Mesenchymal stem cell (in vitro differentiated cells and primary cell): ENCODE measurements at places on chromosomes 7 and 10.
A peak's percentile ranks its signal among the peaks of the same experiment; 100 is the strongest.

GRCh38 chr10:130455791-130456190, 319.6 kb downstream of the GLRX3 start:
- DNase-seq: no peak

- DNase-seq: no peak
Measured at GRCh38 chr7:151752816-151753595, 123.9 kb downstream of the PRKAG2 start.

GRCh38 chr7:155391414-155391813, 66.5 kb upstream of the EN2 start:
- DNase-seq: no peak

- no peak for DNase-seq
Measured at GRCh38 chr7:44967571-44968446, 11.0 kb downstream of the MYO1G start.

GRCh38 chr10:47369251-47369894, 14.7 kb downstream of the ZNF488 start:
- no peak for DNase-seq

DNA sequence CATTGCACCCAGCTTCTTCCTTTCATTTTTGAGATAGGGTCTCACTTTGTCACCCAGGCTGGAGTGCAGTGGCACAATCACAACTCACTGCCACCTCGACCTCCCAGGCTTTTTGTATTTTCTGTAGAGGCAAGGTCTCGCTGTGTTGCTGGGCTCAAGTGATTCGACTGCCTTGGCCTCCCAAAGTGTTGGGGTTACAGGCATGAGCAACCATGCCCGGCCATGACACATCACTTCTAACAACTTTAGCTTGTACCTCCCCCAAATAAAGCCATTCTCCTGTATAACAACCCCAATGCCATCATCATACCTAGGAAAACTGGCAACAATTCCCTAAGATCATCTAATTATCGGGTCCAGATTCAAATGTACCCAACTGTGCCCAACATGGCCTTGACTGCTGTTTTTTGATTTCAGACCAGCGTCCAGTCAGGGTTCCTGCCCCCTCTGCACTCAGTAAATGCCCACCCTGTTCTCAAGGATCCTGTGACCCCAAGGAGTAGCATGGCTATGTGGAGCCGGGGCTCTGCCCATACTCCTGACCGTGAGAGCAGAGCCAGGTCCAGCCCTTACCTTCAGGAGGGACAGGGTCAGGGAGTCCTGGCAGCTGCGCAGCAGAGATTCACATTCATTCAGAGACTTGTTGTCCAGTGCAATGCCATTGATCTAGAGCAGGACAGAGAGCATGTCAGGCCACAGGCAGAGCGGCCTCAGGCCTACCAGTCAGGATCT, 102.6 kb downstream of the DLG5 start:
- no peak for DNase-seq

- peak; percentile 63 for DNase-seq
Measured at GRCh38 chr10:99958302-99958701, 51.4 kb downstream of the DNMBP start.

GRCh38 chr10:14381475-14381874, 50.8 kb upstream of the FRMD4A start:
- DNase-seq: no peak
